ENCODE measurements at places on chromosomes 4 and X.
A peak's percentile ranks its signal among the peaks of the same experiment; 100 is the strongest.

- DNase-seq: no peak
These were observed 32.9 kb upstream of the DIPK2B start for GRCh38 chrX:45233531-45233930.

DNA sequence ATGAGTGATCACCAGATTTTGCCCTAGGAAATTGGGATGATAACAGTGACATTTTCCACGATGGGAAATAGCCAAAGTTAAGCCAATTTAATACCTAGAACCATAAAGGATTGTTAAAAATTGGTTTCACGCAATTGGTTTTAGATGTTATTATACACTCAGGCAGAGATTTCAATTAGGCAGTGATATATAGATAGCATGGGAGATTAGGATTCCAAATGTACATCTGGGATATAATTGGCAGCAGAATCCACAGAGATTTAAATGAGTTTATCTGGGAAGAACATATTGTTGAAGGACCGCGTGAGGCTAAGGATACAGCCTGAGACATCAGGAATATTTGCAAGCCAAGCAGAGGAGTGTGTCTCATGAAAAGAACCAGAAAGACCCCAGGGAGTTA lies 351.6 kb downstream of the GPM6A start:
- no peak for DNase-seq

GRCh38 chr4:41307638-41308037 lies 50.9 kb downstream of the UCHL1 start:
- DNase-seq: no peak

DNA sequence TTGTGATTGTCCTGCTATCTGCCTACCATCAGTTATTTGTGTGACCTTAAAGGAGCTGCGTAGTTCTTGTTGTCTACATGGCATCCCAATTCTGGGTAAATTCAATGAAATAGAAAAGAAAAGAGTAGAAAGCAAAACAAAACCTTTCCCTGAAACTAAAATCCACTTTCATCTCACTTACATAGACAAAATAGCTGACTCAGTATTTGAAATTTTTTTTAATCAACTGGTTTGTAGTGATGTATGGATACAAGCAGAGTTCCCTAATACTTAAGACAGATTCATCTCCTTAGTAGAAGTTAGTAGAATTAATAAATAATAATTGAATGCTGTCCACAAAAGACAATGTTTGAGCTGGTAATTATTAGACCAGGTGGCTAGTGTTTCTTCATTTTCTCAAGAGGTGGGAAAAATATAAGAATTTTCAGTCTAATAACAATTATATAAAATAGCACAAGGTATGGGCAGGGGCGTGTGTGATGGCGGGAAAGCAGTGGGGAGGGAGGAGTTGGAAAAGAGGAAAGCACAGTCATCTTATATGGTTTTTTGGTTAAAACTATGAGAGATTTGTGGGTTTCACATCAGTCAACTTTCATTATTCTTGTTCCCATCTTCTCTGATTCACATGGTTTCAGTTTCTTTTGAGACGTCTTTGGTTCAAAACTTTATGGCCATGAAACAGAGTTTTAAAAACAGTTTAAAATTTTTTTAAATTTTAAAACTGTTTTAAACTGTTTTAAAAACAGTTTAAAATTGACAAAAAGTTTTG lies 275.2 kb downstream of the SPRY1 start:
- DNase-seq: no peak

- no peak for DNase-seq
These were observed 91.3 kb upstream of the GALNTL6 start for GRCh38 chr4:171721937-171722336.

- no peak for DNase-seq
These were observed 24.9 kb upstream of the SEC24B start for GRCh38 chr4:109408711-109409110.

- DNase-seq: no peak
These were observed 31.1 kb upstream of the PDLIM3 start for GRCh38 chr4:185566425-185566824.

DNA sequence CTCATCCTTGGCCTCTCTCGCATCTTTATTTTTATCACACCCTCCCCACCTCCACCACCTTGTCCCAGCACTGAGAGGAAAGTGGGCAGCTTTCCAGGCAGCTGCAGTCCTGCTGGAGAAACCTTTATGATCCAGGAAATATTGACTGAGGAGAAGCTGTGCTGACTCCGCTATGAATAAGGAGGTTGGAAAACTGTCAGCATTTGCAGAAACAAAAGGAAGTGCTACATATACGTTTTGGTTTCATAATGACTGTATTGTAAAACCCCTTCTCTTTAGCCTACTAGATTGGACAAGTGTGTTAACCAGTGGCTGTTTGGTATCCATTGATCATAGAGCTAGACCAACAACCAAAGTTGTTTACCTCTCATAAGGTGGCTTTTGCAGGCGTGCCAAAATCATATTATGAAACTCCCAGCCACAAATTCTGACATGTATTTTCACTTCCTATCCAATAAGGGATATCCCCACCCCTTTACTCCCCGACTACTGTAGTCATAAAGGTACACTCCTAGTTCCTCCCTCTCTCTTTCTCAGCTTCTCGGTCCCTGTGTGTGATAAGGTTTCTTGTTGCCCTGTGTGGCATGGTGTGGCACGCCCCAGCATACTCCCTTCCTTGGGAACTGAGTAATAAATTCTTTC lies 88.4 kb downstream of the GPR143 start:
- DNase-seq: peak; percentile 24

DNA sequence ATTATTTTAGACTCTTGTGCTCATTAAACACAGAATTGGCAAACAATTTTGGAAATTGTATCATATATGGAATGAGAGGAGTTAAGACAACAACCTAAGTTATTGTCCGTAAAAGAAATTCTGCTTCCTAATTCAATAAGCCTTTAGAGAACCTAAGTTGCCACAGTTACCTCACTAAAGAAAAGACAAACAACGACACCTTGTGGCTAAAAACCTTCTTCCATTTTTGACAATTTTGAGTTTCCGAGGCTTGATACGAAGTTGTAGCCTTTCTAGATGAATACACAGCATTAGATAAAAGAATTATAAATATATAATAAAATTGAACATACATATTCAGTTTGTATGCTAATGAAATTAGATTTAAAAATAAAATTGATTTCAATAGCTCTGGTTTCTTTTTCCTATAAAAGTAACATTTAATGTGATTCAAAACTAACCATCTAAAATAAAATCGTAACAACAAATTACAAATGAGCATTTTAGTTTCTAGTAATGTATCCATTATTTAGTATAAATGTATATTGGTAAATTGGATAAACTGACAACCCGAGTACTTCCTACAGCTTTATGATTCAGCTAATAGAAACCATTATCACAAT lies 275.1 kb downstream of the GPM6A start:
- no peak for DNase-seq

DNA sequence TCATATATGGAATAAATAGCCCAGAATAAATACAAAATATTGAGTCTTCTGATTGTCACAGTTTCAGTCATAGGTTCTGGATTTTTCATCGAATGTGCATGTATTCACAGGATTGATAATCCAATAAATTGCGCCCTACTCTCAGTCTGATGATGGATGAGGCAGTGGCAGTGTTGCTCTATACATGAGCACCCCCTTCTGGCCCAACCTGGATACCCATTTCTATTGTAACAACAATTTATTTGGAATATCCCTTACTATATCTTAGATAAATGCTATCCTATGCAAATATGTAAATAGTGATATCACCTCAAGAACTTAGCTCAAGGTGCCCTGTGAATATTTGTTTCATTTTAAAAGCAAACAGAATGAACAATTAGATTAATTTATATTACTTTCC lies 733.7 kb upstream of the PABPC4L start:
- DNase-seq: no peak

DNA sequence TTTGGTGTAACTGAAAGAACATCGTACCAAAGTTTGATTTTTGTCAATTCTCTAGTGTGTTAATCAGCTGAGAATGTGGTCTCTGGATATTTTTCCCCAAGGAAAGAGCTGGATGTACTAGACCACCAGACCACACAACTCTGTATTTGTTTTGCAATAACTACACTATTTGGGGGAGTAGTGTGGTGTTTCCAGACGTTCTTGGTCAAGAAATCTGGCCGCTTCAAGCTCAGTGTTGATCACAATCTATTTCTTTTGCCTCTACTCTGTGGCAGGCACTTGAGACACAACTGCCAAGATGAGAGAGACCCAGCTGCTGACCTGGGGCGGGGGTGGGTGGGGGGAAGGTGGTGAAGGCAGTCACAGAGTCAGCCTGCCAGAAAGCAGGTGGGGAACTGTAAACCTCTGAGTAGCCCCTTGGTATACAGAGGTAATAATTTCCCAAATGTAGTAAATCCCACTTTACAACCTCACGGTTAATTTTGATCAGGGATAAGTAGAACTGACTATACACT lies 30.6 kb downstream of the PTTG2 start:
- DNase-seq: no peak

GRCh38 chr4:6408263-6408662 lies 64.2 kb downstream of the PPP2R2C start:
- no peak for DNase-seq

- DNase-seq: no peak
These were observed 30.8 kb upstream of the VCX2 start for GRCh38 chrX:8201896-8202331.

DNA sequence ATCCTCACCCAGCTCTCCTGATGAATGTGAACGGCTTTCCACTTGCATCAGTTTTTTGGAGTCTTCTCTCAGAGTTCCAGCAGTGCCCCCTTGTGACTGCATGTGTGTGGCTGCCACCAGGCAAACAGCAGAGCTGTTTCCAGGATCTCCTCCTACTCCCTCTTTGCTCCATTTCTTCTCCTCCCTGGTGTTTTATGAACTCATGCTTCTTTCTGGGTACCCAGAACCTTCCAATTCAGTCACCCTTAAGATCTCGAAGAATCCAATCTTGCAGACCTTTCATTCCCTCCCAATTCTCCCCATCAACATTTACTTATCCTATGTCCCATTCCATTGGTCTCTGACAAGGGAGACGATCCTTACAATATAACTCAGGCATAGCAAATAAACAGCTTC lies 6.8 kb upstream of the TCEANC start:
- no peak for DNase-seq

DNA sequence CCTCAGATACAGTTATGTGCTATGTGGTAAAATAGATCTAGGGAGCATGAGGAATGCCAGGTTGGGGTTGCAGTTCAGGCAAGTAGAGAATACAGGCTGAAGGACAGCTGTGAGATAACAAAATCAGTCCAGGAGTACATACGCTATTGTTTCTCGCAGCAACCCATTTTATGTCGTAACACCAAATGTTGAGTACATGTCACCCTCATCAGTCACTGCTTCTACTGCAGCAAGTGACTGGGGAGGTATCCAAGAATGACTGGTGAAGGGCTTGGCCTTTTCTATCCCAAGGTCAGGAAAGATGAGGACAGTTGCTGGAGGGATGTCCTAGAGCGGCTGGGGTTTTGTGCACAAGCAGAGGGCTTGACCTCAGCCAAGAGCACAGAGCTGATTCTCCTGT lies 172.1 kb downstream of the CBR4 start:
- DNase-seq: no peak

DNA sequence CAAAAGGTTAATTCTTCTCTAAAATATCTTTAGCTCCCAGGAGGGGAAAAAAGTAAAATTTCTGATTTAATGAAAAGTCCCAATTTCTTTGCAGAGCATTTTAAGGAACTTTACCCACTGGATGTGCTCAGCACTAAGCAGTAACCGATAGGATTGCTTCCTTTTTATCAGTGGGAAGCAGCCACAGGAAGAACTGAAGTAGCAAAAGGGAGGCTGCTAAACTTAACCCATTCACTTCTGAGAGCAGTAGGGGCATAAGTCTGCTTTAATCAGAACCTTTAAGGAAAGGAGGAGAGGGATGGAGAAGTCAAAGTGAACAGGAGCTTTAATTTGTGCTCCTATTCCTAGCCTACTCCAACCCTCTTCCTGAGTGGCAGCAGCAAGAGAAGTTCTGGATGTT lies at the start of gene F8:
Gene F8 (minus strand): TSS at position 139 of the 400 bp plus-strand sequence. CDS start 171 bp downstream, outside the sequence.
- DNase-seq: no peak

GRCh38 chrX:36983831-36984230 lies 24.3 kb upstream of the FAM47C start:
- no peak for DNase-seq

DNA sequence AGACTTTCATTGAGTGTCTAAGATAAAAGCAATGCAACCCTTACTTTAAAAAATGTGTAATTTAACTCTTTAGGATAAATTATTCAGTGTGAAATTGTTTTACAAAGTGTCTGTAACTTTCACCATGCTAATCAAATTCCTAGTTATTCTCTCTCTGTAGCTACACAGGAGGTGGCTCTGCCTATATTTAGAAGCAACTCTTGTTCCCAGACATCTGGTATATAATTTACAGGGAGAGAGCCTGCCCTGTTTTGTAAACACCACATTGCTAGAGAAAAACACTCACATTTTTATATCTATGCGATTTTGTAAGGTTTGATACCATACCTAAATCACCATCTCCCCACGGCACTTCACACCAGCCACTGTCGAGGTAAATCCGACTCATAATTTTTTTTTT lies 35.5 kb upstream of the SPATA4 start:
- no peak for DNase-seq

GRCh38 chr4:41611881-41612871 lies 74.2 kb downstream of the LIMCH1 start:
- DNase-seq: no peak

- peak; percentile 39 for DNase-seq
These were observed 865 bp downstream of the FAM200B start for GRCh38 chr4:15682242-15683142.

- no peak for DNase-seq
These were observed 4.5 kb downstream of the CBR4 start for GRCh38 chr4:169005453-169006099.

DNA sequence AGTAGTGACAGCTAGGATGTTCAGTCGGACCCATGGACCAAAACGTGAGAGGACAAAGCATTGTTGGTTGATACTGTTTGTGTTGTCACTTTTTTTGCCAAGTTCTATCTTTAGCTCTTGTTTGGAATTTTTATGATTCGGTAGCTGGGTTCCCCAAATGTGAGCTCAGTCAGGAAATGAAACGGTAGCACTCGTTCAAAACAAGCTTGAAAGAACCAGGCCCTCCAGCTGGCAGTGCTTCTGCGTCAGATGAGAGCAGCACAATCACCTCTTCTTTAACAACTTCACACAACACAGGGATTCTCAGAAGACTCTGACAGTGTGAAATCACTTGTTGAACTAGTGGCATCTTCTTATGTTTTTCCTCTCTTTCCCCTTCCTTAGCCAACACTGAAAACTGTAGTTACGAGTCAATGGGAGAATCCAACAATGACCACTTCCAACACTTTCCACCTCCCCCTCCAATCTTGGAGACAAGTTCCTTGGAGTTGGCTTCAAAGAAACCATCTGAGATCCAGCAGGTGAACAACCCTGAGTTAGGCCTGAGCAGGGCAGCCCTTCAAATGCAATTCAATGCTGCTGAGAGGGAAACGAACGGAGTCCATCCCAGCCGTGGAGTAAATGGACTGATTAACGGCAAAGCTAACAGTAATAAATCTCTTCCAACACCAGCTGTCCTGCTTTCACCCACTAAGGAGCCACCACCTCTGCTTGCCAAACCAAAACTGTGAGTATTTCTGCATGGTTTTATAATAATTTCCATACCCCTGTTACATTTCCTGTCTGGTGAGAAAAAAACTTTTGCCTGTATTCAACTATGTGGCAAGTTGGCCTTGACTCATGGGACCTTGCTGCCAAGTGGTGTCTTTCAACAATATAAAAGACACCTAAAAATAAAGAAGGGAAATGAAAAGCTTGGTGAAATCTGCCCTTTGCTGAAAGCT lies 214.6 kb downstream of the PALLD start:
- no peak for DNase-seq

- no peak for DNase-seq
These were observed 85.9 kb downstream of the FIP1L1 start for GRCh38 chr4:53463340-53463739.

GRCh38 chr4:6128221-6128850 lies 72.0 kb downstream of the JAKMIP1 start:
- DNase-seq: no peak

All from central memory CD4-positive, alpha-beta T cell (primary cell).